B cell (primary cell): ENCODE measurements at places on chromosomes 1 and 21. TPM values are rescaled to one million over a fixed set of nuclear protein-coding genes. Genes with fewer than 3 reads are reported as not detected.
A peak's percentile ranks its signal among the peaks of the same experiment; 100 is the strongest.

GRCh38 chr1:46284058-46284457 lies 19.4 kb downstream of the LRRC41 start:
- no peak for DNase-seq

- peak; percentile 35 for DNase-seq
Measured at GRCh38 chr1:24248859-24249258, 61.8 kb upstream of the IFNLR1 start.

The TACSTD2 gene
- total RNA-seq, result not detected in 2 replicates

The KRTAP7-1 gene
- not detected in 2 replicates for total RNA-seq

DNA sequence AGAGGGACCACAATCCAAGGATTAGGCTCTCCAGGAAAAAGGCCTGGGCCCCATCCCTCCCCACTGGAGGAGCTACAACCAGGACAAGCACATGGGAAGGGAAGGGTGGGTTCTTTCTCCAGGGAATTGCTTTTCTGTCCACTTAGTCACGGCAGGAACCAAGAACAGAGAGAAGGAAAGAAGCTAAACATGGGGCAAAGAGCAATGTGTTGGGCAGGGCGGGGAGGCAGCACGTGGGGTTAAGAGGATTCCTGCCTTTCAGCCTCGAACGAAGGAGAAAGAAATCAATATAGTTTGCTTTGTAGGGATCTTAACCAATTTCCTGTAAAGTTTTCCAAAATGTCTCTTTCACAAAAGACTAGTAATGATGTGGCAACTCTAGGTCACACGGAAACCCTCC lies 21.7 kb downstream of the ERI3 start:
- DNase-seq, result no peak

DNA sequence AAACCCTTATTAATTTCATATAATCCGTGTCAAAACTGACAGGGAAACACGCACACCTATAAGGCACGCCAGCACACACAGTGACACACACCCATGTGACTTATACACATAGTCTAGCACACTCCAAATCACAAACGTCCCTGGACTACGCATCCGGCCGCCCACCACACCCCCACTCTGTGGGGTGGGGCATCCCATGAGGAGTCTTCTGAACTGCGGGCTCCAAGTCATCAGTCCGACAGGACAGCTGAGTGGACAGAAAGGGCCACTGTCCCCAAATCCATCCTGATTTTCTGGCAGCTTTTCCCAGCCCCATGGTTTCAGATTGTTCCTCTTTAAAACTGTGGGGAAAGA lies 829 bp downstream of the PEA15 start:
- DNase-seq, result no peak

DNA sequence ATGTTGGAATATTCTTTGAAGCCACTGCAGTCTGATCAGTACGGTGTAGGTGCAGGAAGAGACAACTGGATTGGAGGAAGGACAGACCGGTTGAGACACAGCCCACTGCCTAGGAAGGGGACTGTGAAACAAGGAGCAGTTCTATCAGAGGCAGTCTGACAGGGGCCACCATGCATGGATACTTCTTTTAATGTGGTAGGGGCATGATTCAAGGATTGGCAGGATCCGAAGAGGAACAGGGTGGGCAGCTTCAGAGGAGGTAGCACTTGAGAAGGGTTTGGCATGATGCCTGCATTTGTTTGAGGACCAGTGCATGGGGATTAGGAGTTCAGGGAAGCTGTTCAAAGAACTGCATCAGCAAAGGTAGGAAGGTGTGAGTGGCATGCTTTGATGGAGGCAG lies 167.9 kb downstream of the DYRK1A start:
- DNase-seq, result no peak

DNA sequence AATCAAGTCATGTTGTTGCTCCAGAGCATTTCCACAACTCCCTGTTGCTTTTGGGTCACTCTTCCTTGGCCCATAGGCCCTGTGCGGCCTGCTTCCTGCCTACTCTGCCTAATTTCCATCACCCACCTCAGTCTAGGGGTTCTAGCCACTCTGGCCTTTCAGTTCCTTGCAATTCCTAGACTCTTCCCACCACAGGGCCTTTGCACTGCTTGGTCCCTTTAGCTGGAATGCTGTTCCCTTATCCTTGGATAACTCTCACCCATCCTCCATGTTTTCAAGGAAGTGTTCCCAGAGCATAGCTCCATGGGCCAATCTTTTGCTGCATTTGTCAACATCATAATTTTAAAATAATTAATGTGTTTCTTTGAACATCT lies 18.7 kb downstream of the EPHB2 start:
- no peak for DNase-seq
